Right lung (tissue), 10 donors: ENCODE measurements at places on chromosomes 5 and 9. TPM values are rescaled to one million over a fixed set of nuclear protein-coding genes. Genes with fewer than 3 reads are reported as not detected.

The TRAF1 gene
- polyA plus RNA-seq = 7.5 TPM

The ITGA1 gene
- polyA plus RNA-seq = 104 TPM

The RALGPS1 gene
- polyA plus RNA-seq = 20.3 TPM

The IL13 gene
- not detected for polyA plus RNA-seq

The PCDHA6 gene
- polyA plus RNA-seq = 0.37 TPM

The OLFM1 gene
- 8.4 TPM for polyA plus RNA-seq

The ADRB2 gene
- polyA plus RNA-seq = 1.7 TPM

The NR2F1 gene
- polyA plus RNA-seq = 160 TPM

The C9orf50 gene
- 0.54 TPM for polyA plus RNA-seq

The OR1Q1 gene
- not detected for polyA plus RNA-seq

The ADAMTSL2 gene
- 6.3 TPM for polyA plus RNA-seq

The WDR41 gene
- 61.1 TPM for polyA plus RNA-seq

The SPATA31A3 gene
- polyA plus RNA-seq = not detected

The IL17B gene
- polyA plus RNA-seq = 1.4 TPM

The MEF2C gene
- polyA plus RNA-seq = 70.4 TPM

The DNAJB5 gene
- 7.5 TPM for polyA plus RNA-seq

The FBLL1 gene
- polyA plus RNA-seq = 0.32 TPM
